GM12864 (cell line): ENCODE measurements at places on chromosomes 6 and 20.

DNA sequence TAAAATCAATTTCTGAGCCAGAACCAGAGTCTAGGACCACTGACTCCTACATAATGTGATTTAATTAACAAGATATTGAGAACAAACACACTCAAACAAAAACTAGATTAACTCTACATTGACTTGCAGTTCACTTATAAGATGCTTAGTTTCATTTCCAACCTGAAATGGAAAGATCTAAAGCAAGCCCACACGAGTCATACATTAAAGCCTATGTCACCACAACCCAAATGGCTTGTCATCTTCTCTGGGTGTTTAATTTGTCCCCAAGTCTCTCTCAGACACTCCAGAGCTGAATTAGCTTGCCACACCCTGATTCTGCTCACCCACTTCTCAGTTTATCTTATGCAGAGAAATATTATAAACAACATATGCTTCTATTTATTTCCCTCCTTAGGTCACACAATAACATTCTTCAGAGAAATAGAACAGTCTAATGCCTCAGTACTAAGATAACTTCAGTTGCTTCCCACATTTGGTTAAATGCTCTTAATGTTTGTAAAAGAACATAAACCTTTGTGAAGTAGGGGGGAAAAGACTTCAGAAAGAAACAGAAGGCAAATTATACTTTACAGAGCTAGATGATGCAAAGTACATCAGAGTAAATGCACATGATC, 8.8 kb upstream of the FBXO30 start:
- no peak for DNase-seq

- no peak for DNase-seq
Observed at GRCh38 chr6:154861825-154862224, 128.6 kb downstream of the SCAF8 start.

DNA sequence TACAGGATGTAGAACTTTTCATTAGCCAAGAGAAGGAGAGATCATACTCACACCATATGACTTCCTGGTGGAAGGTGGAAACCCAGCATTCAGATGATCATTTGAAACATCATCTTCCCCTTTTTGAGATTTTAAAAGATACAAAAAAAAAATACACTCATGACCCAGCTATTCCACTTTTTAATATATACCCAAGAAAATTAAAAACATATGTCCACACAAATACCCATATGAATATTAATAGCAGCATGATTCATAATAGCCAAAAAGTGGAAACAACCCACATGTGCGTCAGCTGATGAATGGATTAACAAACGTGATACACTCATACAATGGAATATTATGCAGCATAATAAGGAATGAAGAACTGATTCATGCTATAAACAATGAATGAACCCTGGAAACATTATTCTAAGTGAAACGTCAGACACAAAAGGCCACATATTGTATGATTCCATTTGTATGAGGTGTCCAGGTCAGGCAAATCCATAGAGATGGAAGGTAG, 130.0 kb upstream of the SGK1 start:
- no peak for DNase-seq

- no peak for DNase-seq
Observed at GRCh38 chr20:57211908-57212533, 54.4 kb downstream of the BMP7 start.

DNA sequence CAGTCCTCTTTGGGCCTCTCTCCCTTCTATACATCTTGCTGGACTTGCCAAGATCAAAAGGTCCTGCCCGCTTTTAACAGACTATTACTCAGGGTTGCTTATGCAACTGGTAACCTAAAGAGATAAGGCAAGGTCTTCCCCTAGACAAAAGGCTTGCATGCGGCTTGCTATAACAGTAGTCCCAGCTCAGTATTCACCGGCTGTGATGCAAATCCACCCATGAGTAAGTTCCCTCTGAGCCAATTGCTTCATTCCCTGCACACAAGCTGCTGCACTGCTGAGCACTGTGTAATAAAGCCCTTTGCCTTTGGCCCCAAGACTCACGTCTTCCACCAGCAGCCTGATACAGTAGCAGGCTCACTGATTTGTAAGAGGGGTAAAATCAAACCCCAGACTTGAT, 363.8 kb downstream of the PRKN start:
- no peak for DNase-seq

- no peak for DNase-seq
Observed at GRCh38 chr20:51050531-51051075, 27.7 kb upstream of the KCNG1 start.

DNA sequence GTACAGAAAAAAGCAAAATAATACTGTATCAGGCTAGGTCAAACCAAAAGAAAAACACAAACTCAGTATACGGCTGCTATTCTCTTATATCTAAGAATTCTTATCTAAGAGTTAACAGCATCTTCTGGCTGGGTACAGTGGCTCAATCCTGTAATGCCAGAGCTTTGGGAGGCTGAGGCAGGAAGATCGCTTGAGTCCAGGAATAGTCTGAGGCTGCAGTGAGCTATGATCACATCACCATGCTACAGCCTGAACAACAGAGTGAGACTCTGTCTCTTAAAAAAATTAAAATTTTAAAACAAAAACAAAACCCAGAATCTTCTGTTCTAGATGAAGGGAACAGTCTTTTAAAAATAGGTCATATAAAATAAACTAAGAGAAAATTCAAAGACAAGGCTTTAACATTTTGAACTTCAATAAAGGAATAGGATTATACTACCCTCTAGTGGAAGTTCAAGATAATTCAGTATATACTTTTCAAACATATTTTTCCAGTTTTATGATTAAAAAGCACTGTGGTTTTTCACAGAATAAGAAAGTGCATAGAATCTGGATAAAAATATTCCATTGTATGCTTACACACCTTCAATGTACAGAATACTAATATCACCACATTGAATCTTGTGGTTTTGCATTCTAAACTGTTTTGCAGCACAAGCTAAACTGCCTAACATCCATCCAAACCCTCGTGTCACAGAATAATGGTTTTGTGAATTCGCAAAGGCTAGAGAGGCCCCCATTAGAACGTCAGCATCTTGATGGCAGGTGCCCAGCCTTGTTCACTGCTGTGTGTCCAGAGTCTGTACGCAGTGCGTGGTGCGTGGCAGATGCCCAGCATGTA, 39.3 kb downstream of the DTNBP1 start:
- no peak for DNase-seq

DNA sequence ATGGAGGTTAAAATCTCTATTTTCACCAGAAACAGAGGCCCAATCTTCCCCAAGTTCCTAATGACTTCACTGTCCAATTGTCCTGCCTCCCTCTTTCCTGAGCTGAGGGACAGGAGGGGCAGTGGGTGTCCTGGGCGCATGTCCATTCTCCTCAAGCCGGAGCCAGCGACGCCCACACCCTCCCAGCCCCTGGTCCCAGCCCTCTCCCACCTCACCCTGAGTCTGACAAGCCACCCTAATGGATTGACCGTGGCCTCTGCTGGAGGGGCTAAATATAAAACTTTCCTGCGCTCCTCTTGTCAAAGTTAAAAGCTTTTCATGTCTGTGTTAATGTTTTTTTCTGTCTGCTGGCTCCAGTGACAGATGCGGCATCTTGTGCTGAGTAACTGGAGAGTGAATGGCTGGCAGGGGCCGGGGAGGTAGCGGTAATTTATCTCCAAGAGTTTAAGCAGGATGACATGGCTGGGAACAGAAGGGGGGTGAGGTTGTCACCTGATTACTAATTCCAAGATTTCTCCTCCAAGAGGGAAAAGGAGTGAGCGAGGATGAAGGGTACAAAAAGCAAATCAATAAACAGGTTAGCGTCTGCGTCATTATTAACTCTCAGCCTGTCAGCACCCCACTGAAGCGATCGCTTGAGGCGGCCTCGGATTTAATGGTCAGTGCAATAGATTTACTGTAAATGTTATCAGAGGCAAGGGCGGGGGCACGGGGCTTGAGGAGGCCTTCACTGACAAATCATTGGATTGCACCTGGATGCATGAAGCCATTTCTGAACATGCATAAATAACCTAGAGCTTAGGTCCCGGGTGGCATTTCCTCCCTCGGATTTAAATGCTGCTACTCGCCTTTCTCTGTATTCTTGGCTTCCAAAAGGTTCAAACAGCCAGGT, 118.1 kb upstream of the MAFB start:
- DNase-seq, result no peak
